NCI-H460 (cell line): ENCODE measurements at places on chromosomes 2 and 18.

DNA sequence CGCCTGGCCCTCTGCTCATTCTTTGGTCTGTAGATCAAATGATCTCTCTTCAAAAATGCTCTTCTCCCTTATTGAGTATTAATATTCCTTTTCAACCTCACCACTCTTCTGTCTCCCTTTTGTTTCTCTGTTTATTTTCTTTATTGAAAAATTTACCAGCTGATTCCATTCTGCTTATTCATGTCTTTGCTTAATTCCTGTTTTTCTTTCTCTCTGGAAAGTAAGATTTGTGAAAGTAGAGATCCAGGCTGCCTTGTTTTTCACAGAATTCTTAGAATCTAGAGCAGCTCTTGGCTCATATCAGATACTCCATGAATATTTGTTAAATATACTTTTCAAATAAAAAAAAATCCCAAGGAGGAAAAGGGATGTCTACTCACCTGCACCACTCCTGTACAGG is 157.0 kb downstream of the DOCK10 start:
- DNase-seq, result no peak

GRCh38 chr2:186572705-186573104 is 17.2 kb upstream of the ITGAV start:
- no peak for DNase-seq

DNA sequence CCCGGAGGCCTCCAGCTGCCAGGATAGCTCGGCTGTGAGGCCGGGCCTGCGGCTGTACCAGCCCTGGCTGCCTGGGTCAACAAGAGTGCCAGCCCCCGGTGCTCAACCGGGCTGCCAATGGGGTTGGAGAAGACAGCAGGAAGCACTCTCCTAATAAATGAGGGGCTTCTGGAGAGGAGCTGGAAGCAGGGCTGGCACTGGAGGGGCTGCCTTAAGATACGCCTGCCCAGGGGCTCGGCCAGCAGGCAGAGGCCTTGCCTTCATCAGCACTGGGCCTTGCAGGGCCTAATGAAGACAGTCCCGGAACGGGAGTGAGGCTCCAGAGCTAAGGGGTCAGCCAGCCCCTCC is 73.6 kb downstream of the TEX51 start:
- no peak for DNase-seq

DNA sequence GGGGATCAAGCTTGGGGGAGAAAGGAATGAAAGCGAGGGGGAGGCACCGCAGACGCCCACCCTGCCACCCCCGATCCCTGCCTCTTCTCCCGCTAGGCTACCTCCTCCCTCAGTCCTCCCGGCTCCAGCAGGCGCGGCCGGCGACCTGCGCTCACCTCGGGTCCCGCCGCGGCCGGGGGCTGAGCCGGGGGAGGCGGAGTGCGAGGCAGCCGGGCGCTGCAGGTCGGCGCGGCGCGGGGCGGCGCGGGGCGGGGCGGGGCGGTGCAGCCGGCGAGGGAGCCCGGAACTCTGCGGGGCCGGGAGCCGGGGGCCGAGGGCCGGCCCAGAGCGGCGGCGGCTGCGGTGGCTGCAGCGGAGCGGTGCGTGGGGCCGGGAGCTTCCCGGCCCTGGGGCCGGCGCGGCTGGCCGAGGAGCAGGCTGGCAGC is 477 bp downstream of the ACVR1 start:
- no peak for DNase-seq

DNA sequence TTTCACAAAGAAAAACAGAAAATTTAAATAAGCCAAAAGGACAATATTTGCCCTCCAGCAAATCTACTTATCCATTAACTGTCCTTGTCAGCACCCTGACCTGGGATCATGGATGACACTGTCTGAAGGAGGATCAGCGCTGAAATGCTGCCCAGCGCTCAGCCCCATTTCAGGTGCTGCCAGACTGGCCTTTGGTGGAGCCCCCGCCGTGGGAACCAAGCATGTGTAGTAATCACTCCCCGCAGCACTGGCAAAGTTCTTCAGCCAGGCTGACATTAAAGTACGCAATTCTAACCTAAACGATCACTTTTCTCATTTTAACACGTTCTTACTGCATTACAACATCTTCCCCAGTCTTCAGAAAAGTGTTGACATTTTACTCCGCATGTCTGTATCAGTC is 108.6 kb upstream of the GPC1 start:
- DNase-seq, result no peak

- peak; percentile 55 for DNase-seq
Observed at GRCh38 chr2:54103454-54104314, 11.7 kb upstream of the ACYP2 start.

DNA sequence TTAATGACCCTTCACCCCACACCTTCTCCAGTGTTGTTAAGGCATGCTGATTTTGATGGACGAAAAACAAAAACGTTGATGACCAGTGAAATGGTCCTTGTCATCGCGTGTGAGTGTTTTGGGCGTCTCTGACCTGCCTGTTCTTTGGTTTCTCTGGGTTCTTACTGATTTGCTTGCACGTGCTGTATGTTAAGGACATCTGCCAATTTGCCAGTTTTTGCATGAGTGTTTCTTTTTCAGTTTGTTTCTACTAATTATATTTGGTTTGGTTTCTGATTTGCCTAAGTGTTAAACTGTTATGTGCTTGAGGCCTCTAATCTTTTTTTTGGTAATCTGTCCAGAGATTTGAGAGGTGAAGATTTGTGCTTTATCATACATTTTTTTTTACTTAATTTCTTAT is 14.6 kb downstream of the TRAF3IP1 start:
- no peak for DNase-seq

- DNase-seq, result no peak
Observed at GRCh38 chr2:85606116-85606455, 3.6 kb upstream of the TMEM150A start.
